T47D (cell line): ENCODE measurements at places on chromosomes 11 and 22.

- no peak for DNase-seq
These were observed 67.4 kb downstream of the ANO3 start for GRCh38 chr11:26399336-26399735.

GRCh38 chr11:114796954-114797721 lies 118.8 kb downstream of the NXPE2 start:
- no peak for DNase-seq

GRCh38 chr22:39543095-39543494 lies 10.5 kb upstream of the RPS19BP1 start:
- DNase-seq: no peak

DNA sequence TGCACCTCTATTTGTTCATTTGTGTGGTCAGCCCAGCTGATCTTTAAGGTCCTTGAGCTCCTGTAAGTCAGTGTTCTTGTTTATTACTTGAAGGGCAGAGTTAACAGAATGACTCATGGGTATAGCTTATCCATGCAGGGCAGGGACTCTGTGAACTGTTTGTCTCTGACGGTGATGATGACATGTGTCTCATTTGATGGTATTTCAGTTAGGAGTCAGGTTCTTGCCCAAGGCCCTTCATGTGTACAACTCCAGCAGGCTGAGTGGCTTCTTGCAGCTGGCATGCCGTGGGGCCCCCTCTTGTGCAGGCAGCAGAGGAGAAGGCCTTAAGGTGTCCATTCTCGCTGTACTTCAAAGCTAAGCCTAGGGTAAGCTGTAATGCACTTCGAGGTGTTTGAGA lies 165.1 kb downstream of the DBX1 start:
- DNase-seq: no peak

DNA sequence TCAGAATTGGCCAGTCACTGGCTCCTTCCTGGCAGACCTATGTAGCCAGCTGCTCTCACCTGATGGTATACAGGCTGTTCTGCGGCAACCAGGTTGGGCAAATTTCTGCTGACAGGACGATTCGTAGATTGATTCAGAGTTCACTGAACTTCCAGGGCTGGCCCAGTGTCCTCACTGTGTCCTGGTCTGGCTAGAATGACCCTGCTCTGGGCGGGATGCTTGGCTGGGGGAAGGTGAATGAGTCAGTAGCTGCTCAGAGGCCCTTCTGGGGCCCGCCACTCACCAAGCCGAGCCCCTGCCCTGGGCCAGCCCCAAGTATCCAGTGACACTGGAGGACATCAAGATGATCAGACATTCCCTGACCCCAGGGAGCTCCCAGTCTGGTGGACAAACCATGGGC lies 62.9 kb upstream of the WNT11 start:
- DNase-seq: no peak

GRCh38 chr22:20138417-20138738 lies 6.8 kb downstream of the ZDHHC8 start:
- no peak for DNase-seq

DNA sequence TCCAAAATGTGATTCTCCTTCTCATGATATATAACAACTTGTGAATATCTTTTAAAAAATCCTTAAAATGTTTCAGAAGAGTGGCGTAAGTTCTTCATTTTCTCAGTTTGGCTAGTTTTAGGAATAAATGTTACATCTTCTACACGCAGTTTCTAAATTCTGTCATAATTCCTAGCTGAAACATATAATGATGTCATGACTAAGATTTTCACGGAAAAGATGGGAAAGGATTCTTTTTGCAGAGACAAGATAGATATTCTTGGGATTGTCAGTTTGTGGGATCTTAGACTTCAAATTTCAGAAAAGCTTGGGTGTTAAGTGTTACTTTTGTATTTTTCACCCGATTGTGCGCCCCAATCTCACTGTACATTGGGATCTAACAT lies 1.7 kb downstream of the EED start:
- no peak for DNase-seq

GRCh38 chr22:37410174-37411055 lies 16.9 kb downstream of the ELFN2 start:
- no peak for DNase-seq

DNA sequence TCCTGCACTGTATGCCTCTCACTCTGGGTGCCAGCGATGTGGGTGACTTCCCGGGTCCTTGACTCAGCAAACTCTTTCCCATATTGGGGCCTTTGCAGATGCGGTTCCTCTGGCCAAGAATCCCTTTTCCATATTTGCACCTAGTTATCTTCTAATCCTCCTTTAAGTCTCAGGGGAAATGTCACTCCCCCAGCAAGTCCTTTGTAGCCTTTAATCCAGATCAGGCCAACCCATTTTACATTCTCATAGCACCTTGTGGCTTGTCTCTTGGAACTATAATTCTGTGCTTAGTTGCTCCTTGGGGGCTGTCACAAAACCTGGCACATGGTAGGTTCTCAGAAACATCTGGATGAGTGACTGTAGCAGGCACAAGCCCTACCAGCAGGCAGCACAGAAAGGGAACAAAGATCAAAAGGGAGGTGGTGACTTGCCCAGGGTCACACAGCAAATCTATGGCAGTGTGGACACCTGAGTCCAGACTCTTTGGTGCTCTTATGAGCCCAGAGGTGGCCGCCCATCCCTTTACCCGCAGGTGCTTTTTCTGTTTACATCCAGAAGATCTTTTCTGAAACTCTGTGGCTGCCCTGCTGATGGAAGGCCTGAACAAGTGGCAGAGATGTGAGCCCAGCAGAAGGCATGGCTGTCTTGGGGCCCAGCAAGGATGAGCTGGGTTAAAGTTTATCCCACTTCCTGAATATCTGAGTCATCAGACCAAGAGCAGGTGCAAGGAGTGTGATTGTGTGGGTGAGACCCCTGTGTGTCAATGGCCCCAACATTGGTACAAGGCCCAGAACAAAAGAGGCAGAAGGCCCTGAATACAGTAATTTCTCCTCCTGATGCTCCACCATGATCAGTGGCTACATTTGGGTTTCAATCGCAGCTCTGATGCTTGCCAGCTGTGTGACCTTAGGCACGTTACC lies 78.6 kb upstream of the GRK3 start:
- no peak for DNase-seq

GRCh38 chr11:109037856-109038780 lies 373.2 kb downstream of the DDX10 start:
- no peak for DNase-seq

DNA sequence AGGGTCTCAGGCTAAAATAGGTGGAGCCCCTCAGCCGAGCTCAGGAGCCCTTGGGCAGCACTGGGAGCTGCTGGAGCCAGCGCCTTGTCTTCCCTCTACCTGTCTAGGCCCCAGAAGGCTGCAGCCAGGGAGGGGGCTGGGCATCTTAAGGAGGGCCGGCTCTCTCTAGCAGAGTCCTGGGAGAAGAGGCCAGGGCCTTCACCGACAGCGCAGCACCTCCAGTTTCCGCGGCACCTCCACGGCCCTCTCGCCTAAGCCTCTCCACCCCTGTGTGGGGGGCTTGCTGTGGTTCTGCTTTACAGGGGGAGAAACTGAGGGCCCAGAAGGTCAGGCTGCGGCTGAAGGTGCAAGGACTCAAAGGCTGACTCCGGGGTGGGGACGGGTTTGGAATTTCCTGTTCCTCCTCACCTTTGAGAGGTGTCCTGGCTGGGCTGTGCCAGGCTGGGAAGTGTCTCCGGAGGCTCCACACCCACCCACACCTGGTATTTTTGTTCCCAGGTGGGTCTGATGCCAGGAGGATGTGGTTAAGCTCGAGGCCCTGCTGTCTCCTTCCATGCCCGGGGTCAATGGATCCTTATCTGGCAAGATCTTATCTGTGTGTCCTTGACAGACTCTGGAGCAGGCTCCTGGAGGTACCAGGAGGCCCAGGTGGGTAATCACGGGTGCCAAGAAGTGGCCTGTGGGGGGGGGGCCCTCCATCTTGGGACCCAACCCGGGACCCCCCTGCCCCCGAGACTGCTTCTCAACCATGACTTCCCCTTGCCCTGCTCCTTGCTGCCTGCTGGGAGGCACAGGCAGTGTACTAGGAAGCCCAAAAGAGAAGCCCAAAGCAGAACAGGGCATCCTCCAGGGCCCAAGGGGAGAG lies 95.3 kb upstream of the FGF3 start:
- no peak for DNase-seq

DNA sequence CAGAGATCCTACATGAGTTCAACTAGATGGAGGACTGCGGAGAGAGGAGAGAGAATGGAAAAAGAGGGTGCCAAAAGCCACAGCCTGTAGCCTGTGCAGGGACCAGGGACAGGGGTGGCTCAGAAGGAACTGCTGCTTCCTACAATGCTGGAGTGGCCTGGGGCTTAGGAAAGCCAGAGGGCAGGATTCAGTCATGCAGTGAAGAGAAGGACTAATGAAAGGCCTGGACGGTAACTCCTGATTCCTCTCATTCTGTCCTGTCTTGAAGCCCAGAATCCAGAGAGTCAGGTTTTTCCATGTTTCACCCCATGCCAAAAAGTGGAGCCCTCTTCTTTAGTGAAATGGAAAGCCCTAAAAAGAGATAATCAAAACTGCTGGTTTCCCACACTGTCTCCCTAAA lies 48.4 kb upstream of the INCENP start:
- DNase-seq: no peak
